ENCODE measurements at places on chromosomes 13 and 19.

DNA sequence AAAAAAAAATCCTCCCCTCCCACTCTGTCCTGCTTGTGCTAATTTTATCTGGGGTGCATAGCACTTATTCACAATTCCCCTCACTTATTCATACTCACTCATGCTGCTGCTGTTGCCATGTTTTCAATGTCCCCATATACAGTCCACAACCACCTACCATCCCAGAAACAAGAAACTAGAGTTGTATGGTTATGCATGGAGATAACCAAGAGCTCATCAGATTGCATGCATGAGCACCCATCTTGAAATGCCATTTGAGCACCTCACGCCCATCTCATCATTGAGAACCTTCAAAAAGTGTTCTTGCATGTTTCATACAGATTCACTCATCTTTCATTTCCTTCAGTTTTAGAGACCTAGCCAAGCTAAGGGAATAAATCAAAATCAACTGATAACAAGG, 15.1 kb upstream of the N4BP2L2 start:
- no peak for DNase-seq

GRCh38 chr13:54402495-54402894, 1373.9 kb downstream of the OLFM4 start:
- no peak for DNase-seq

DNA sequence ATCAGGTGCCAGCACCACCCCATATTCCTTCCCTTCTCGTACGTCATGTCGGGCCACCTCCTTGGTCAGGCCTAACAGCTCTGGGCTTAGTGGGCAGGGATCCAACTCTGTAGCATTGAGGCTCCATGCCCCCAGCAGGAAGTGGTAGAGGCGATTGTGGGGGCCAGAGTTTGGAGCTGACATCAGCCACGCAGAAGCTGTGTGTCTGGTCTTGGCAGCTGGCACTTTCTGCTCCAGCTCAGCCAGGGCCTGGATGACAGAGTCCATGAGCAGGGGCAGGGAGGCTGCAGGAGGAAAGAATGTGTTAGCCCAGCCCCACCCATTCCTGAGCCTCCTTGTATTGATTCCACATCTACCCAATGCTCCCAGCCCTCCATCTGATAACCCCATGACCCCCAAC, 3.0 kb downstream of the PGLYRP2 start:
- no peak for DNase-seq

- no peak for DNase-seq
Observed at GRCh38 chr19:4390567-4391305, 9.6 kb downstream of the SH3GL1 start.

DNA sequence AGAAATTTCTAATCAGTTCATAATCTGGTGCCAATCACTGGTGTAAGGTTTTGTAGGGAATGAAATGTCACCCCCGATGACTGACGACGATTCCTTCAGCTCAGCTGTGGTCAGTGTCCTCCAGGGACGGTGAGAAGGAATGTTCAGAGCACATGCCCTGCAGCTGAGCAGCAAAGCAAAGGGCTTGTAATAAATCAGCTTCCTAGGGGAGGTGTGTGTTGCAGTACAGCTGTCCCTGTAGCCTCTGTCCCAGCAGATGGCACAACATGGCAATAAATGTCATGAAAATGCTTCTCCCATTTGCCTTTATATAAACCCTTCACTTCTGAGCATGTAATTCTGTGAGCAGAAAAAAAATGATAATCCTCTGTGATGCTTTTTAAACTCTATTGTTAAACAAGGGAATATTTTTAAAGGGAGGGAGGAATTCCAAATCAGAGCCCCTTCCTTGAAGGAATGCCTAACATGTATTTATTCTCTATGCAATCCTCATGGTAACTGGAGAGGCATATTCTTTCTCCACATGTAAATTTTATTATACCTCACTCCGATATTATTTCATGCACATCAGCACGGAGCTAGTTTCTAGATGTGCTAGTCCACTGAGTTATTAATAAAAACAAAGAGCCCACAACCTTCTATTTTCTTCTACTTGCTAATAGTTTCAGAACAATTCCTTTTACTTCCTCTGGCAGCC, 102.5 kb downstream of the FAM216B start:
- no peak for DNase-seq

DNA sequence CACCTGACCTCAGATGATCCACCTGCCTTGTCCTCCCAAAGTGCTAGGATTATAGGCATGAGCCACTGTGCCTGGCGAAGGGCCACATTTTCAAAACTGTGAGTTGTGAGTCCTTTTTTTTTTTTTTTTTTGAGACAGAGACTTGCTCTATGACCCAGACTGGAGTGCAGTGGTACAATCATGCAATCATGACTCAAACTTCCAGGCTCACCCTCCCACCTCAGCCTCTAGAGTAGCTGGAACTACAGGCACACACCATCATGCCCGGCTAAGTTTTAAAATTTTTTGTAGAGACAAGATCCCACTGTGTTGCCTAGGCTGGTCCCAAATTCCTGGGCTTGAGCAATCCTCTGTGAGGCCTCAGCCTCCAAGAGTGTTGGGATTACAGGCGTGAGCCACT, 3.8 kb upstream of the MYPOP start:
- DNase-seq: no peak

DNA sequence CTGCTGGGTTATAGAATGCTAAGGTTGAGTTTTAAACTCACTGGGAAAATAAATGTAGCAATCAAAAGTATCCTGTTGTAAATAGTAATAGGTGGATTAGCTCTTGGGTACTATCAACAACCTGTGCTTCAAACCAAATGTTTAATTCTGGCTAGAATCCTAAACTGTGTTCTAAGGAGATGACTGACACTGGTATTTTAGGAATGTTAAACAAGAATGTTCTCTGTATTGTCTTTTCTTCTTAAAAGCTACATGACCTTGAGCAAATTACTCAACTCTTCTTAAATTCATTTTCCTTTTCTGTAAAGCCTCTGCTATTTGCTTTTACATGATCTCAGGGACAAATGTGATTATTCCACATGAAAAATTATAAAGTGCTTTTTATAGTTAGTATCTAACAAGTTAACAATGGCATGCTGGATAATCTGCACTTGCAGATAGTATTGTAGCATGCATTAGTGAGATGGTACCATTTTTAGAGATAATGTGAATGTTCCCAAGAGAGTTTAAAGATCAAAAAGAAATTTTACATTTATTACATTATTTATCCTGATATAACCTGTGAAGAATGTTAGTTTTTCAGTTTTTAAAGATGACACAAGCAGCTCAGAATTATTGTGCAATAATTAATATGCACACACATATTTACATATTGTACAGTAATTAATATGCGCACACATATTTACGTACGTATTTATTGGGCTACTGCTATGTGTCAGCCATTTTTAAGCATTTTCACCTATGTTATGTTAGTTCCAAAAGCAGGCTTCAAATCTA, 13.6 kb upstream of the EPSTI1 start:
- no peak for DNase-seq

GRCh38 chr19:1863328-1863637, at the start of gene KLF16:
Gene KLF16 (minus strand): TSS chr19:1863579. CDS start chr19:1863497, 82 bp downstream.
- no peak for DNase-seq
